ENCODE measurements at places on chromosomes 4 and X.

GRCh38 chr4:155506745-155507144, 130.0 kb upstream of the MAP9 start:
- no peak overlapping the region for H3K4me3 ChIP-seq
- DNase-seq: no peak
- H3K27ac ChIP-seq: no peak overlapping the region
- H3K4me1 ChIP-seq: peaks cover 3% of the 10 kb centered on the region
- no peaks in the 10 kb centered on the region for H3K36me3 ChIP-seq
- H3K27me3 ChIP-seq: no peaks in the 10 kb centered on the region

- H3K4me1 ChIP-seq: no peaks in the 10 kb centered on the region
- H3K27me3 ChIP-seq: no peaks in the 10 kb centered on the region
- no peak overlapping the region for H3K27ac ChIP-seq
- H3K36me3 ChIP-seq: no peaks in the 10 kb centered on the region
- no peak overlapping the region for H3K4me3 ChIP-seq
Measured at GRCh38 chrX:84362184-84362838, 139.9 kb downstream of the HDX start.

DNA sequence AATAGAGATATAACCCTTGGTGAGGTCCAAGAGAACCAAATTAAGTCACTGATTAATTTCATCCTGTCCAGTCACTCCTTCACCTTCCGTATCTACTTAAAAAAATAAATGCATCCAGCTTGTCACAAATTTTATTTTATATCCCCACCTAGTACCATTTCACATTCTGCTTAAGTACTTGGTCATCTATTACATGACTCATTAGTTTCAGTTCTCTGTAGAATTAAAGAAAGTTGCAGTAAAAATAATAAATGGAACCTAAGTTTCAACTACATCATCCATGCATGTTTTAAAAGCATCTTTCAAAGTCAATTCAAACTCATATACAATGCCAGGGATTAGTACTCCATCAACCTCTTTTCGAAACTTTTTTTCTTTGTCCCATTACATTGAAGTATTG, 130.2 kb downstream of the SH2D1A start:
- H3K27ac ChIP-seq: no peak overlapping the region
- no peaks in the 10 kb centered on the region for H3K36me3 ChIP-seq
- no peak overlapping the region for H3K4me3 ChIP-seq
- no peaks in the 10 kb centered on the region for H3K27me3 ChIP-seq

DNA sequence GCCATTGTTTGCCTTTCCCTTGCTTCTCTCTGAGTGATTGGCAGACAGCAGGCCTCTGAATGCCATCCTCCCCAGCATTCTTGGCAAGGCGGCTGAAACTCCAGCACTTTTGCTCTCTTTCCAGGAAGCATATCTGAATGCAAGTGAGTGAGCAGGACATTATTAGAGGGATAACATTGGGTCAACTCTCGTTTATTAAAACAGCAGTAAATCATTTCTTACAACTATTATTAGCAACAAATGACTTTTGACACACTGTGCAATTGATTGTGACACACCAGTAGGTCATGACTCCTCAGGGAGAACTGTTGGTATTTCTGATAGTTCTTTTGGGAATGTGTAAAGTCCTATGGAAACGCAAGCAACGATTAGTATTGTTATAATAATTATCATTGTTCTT, 103.8 kb downstream of the EFNB1 start:
- 0 out of 2 replicates have a peak, but pooled peaks cover 5% of the 10 kb centered on the region for H3K4me1 ChIP-seq
- H3K27me3 ChIP-seq: no peaks in the 10 kb centered on the region
- no peak overlapping the region for H3K4me3 ChIP-seq
- DNase-seq: no peak

DNA sequence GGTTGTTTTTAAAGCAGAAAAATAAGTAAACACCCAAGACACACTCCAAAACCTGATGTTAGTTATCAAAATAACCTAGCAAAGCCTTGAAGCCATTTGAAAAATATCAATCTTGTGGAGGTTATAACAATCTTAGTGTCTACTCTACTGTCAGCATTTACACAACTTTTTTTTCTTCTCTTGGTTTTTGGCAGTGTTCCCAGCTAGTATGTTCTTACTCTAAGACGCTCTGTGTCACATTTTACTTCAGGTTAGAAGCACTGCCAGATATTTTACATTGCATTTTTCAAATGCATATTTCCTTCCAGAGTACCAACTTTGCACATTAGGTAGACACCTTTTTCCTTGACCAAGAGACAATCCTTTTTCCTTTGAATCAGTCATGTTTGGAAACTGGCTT, 114.0 kb upstream of the INPP4B start:
- DNase-seq: no peak
- no peaks in the 10 kb centered on the region for H3K4me1 ChIP-seq
- H3K27me3 ChIP-seq: no peaks in the 10 kb centered on the region
- no peak overlapping the region for H3K4me3 ChIP-seq

DNA sequence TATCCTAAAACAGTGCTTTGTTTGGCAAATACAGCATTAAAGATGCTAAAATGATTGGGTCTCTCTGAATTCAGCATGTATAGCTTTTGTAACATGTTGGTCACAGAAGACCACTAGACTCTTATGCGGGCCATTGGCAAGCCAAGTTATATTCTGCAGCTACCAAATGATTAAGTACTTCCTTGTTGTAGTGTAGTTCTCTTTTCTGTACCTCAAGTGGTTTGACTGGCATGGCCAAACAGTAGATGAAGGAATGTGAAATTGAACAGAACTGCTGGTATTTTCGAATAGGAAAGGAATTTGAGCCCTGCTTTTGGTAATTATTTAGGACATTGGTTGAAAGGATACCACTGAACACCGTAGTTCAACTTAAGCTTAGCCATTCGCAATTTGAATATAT, 193.9 kb upstream of the GPC4 start:
- no peak overlapping the region for H3K4me3 ChIP-seq
- no peaks in the 10 kb centered on the region for H3K27me3 ChIP-seq
- DNase-seq: no peak
- H3K27ac ChIP-seq: no peak overlapping the region
- no peaks in the 10 kb centered on the region for H3K36me3 ChIP-seq

DNA sequence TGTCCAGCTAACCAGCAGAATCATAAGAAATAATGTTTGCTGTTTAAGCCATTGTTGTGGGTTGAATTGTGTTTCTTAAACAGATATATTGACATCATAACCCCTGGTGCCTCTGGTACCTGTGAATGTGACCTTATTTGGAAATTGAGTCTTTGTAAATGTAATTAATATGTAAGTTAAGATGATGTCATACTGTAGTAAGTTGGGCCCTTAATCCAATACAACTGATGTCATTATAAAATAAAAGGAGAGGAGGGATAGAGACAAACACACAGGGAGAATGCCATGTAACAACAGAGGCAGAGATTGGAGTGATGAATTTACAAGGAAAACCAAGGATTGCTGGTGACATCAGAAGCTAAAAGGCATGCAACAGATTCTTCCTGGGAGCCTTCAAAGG, 141.4 kb downstream of the ZIC3 start:
- H3K27ac ChIP-seq: no peak overlapping the region
- no peak overlapping the region for H3K4me3 ChIP-seq
- no peaks in the 10 kb centered on the region for H3K27me3 ChIP-seq
- H3K4me1 ChIP-seq: no peaks in the 10 kb centered on the region
- DNase-seq: no peak
- H3K36me3 ChIP-seq: no peaks in the 10 kb centered on the region

GRCh38 chr4:85408301-85408700, 66.6 kb upstream of the ARHGAP24 start:
- H3K4me3 ChIP-seq: no peak overlapping the region
- no peaks in the 10 kb centered on the region for H3K36me3 ChIP-seq
- H3K4me1 ChIP-seq: no peaks in the 10 kb centered on the region
- H3K27me3 ChIP-seq: no peaks in the 10 kb centered on the region
- no peak for DNase-seq

GRCh38 chr4:105686571-105686970, 21.9 kb downstream of the INTS12 start:
- H3K27me3 ChIP-seq: no peaks in the 10 kb centered on the region
- no peaks in the 10 kb centered on the region for H3K36me3 ChIP-seq
- DNase-seq: no peak
- H3K4me1 ChIP-seq: no peaks in the 10 kb centered on the region
- H3K27ac ChIP-seq: no peak overlapping the region

DNA sequence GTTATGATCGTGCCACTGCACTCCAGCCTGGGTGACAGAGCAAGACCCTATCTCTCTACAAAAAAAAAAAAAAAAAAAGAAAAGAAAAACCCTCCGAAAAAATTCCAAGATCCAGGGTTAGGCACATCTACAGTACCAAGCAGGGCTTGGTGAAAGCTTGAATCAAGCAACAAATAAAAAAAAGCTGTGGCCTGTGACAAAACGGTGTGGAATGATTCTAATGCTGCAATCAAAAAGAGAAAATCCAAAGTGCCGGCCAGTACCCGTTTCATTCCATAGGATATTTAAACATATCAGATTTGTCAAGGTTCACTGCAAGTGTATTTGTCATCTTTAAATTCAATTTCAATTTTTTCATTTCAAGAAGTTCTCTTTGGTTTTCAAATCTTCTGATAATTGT, 20.5 kb downstream of the RWDD4 start:
- H3K27me3 ChIP-seq: no peaks in the 10 kb centered on the region
- H3K4me1 ChIP-seq: peaks cover 2% of the 10 kb centered on the region
- DNase-seq: no peak
- H3K27ac ChIP-seq: no peak overlapping the region
- H3K4me3 ChIP-seq: no peak overlapping the region
- peaks cover 3% of the 10 kb centered on the region for H3K36me3 ChIP-seq

GRCh38 chrX:12360383-12360782, 222.1 kb downstream of the FRMPD4 start:
- H3K4me1 ChIP-seq: no peaks in the 10 kb centered on the region
- H3K27ac ChIP-seq: no peak overlapping the region
- H3K36me3 ChIP-seq: no peaks in the 10 kb centered on the region
- no peak for DNase-seq
- H3K27me3 ChIP-seq: no peaks in the 10 kb centered on the region
- no peak overlapping the region for H3K4me3 ChIP-seq

GRCh38 chr4:84917869-84918600, 48.5 kb downstream of the WDFY3 start:
- DNase-seq: no peak
- no peaks in the 10 kb centered on the region for H3K36me3 ChIP-seq
- H3K27me3 ChIP-seq: no peaks in the 10 kb centered on the region
- no peak overlapping the region for H3K27ac ChIP-seq
- H3K4me1 ChIP-seq: no peaks in the 10 kb centered on the region

GRCh38 chr4:38268108-38268820, 308.1 kb downstream of the PTTG2 start:
- H3K4me1 ChIP-seq: no peaks in the 10 kb centered on the region
- DNase-seq: no peak
- no peaks in the 10 kb centered on the region for H3K27me3 ChIP-seq
- no peak overlapping the region for H3K27ac ChIP-seq

Measured in H1 (cell line).